ENCODE measurements at places on chromosomes 2 and 18.

DNA sequence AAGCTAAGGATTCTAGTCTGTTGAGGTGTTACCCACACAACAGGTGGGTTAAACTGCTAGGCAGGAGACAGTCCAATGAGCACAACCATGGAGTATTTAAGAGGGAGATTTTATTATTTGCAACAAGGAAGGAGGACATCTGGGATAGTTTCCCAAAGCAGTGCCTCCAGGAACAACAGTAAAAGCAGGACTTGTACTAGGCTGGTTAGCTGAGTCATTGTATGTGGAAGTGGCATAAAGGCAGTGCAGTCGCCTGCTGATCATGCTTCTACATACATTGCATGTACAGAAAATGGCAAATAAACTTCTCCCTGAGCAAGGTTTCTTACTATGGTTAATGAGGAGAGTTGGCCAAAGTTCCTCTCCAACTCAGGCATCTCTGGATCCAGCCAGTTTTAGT lies 46.1 kb upstream of the CYTIP start:
- DNase-seq = no peak

- no peak for DNase-seq
These were observed 99.0 kb downstream of the NCK2 start for GRCh38 chr2:105843476-105844374.

DNA sequence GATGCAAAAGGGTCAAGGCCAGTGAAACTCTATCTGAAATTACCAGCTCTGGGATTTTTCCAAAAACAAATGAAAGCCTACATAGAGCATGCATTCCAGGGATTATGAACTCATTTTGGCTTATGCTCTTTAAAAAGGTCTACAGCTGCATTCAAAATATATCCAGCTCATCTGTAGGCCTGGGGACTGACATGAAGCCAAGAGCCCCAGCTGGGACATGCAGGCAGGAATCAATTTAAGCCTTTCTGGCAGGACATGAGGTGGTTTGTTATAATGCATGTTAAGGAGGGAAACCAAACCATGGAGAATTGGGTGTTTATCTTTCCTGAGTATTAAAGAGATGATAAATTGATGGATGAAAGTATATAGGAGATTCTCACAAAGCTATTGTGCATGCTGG lies 164.5 kb downstream of the RBM43 start:
- DNase-seq = no peak

GRCh38 chr2:177545981-177546585 lies 153.5 kb downstream of the AGPS start:
- no peak for DNase-seq

- DNase-seq = no peak
These were observed 72.8 kb downstream of the ZNF521 start for GRCh38 chr18:25279133-25279532.

DNA sequence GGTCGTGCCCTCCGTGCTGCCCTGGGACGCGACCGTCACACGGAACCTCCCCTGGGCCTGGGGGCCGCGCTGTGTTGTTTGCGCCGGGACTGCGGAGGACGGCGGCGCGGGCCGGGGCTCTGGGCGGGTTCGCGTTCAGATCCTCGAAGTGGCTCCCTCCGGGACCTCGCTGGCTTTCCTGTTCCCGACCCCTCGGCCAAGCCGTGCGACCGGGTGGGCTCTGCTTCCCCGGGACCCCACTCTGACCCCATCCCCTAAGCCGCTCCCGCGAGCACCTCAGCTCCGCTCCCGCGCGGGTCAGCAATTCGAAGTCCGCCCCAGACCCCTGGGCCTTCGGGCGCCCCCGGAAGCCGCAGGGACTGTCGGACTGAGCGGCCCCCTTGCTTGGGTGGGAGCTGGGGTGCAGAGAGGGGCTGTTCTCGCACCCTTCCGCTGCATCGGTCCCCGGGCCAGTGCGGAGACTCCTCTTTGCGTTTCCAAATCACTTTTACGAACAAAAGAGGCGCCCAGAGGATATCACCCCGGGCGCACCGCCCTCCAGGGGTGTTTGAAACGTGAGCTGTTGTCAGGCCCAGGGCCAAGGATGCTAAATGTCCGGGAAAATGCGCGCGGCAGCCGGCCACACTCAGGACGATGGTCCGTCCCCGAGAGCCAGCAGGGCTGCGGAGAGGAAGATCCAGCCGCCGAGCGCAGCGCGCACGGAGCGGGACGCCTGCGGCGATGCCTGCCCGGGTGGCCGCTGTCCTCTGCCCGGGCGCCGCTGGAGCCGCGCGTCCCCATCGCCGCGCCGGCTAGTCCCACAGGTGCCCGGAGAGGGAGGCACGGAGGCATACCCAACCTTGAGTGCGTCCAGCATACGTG lies 73.5 kb downstream of the ZCCHC2 start:
- DNase-seq = no peak

DNA sequence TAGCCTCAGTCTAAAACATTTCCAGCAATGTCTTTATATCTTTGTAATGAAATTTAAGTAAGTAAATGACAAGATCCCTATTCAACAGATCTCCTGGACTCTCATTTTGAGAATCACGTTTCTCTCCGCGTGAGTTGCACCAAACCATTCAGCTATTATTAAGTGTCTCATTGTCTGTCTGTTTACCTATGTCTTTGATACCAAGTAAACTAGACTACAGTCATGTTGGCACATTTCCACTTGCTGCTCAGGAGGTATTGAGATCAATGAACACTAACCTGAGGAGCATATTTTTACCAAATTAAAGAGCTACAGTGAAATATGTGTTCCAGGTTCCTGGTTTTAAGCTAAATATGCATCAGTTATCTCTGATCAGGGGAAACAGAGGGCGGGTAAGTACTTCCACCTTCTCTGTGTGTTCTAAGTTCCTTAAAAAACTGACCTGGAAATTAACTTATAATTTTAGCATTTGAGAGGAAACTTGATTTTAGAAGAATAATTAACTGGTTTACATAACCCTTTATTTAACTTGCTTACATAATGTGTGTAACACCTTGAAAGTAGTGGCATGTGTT lies 125.8 kb downstream of the OSBPL6 start:
- no peak for DNase-seq

DNA sequence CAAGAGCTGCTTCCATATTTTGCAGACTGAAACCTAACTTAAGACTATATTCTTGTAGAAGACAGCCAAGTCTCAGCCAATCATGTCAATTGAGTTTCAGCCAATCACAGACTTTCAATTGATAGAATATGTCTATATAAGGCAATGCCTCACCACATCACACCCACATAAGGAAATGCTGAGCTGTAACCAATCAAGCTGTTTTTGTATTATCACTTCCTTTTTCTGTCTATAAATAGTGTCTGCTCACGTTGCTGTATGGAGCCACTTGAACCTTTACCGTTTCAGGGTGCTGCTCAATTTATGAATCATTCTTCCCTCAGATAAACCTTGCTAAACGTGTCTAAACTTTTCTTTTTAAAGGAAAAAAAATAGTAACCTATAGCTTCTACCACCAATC lies 1554.4 kb upstream of the LRRTM1 start:
- no peak for DNase-seq
